ENCODE measurements at places on chromosomes 7 and 10.

- DNase-seq = no peak
These were observed 219.5 kb downstream of the CUX1 start for GRCh38 chr7:102036958-102037357.

- DNase-seq = no peak
These were observed 7.5 kb downstream of the TMEM225B start for GRCh38 chr7:99605527-99605926.

GRCh38 chr7:155700847-155701246 is 56.4 kb downstream of the RBM33 start:
- DNase-seq = no peak

DNA sequence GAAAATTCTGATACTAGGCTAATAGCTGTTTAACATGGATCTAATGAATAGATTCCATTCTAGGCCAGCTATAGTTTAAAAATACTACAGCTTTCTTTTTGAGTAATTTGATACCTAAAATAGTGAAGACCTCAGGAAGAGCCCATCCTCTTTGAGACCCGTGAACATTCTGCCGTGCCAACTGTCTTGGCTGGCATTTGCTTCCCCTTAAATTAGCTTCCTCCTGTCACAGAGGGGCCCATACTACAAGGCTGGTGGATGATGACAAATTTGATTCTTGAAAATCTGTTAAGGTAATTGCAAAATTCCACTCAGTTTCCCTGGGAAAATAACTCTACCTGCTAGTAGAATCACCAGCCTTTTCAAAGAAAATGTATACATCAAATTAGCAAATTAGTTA is 385.0 kb downstream of the DPP6 start:
- DNase-seq = no peak

DNA sequence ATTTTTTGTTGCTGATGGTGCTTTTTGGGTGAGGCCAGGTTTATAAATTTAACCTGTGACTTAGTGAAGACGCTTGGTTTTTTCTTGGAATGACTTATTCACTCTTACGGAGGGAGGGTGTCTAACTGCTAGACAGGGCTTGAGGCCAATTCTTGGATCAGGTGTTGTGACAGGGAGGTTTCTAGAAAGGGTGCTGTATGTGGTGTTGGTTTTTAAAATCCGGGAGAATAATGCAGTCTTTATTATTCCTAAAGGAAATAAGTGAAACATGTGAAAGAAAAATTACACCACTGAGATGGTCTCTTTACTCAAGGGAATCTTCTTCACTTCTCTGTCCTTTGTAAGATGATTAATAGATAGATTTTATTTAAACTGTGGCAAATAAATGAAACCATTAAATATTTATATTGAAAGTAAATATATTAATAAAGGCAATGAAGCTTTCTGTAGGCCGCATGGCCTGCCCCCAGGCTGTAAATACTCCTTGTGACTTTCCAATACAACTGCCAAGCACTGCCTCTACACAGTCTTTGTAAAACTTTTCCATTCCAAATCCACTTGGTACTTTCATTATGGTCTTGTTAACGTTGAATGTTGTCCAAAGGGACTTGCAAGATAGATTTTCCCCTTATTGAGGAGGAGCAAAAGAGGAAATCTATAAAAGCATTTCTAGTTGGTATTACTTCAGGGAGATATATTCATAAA is 323.1 kb downstream of the SUGCT start:
- no peak for DNase-seq

DNA sequence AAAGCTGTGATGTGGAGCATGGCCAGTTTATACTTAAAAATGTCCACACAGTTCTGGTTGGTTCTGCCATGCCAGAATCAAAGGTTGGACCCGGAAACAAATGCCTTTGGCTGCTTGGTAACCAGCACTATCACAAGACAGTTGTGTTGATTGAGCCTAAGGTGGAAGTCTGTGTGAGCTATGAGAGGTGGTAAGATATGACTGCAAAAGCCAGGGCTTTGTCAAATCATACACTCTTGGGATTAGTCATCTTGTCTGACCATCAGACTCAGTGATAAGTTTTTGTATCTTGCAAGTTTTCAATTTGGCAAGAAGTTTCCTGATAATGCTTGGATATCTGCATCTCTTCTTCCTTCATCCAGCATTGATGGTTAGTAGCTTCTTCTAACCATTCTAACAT is 35.5 kb downstream of the GPR141 start:
- DNase-seq = no peak

DNA sequence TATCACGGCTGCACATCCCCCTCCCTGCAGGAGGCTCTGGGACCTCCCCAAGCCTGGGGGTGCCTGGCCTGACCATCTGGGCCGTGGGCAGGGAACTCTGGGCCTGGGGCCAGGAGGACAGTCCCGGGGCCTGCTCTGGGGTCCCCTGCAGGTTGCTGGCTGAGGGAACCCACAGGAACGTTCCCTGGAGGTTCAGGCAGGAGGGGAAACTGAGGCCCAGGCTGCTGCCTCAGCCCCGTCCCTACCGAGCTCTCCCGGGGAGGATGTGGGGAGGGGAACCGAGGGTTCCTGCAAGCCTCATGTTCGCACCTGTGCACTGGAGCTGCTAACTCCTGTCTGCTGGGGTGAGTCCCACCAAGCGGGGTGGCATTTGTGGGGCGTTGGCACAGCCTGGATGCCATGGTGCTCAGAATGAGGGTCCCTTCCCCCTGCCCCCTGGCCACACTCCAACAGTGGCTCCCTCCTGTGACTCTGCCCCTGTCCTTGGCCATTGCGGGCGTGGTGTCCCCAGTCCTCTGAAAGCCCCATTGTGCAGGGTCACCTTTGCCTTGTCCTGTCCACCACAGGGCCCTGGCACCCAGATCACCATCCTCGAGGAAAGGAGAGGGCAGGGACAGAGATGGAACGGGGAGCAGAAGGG is 9.4 kb downstream of the ELFN1 start:
- DNase-seq = no peak

GRCh38 chr7:71710442-71710841 is 578.5 kb downstream of the GALNT17 start:
- no peak for DNase-seq

DNA sequence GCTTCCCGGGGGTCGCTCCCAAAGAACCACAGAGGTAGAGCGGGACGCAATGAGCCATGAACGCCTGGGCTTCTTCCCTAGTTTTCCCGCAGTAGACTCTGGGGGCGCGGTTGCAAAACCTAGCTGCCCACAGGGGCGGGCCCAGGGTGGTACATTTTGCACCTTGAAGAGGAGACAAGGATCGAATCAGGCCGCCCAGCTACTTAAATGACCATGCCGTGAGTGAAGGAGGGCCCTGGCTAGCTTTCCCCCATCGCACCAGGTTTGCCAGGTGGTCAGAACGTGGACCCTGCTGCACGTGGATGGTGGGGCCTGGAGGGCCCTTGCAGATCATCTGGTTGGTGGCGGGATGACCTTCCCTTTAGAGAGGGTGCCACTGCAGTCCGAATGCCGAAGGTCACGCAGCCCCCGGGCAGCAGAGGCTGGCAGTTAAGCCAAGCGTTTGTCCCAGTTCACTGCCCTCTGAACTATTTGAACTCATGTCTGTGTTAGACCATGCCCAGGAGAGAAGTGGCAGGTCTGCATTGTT is 604 bp upstream of the SHTN1 start:
- no peak for DNase-seq

DNA sequence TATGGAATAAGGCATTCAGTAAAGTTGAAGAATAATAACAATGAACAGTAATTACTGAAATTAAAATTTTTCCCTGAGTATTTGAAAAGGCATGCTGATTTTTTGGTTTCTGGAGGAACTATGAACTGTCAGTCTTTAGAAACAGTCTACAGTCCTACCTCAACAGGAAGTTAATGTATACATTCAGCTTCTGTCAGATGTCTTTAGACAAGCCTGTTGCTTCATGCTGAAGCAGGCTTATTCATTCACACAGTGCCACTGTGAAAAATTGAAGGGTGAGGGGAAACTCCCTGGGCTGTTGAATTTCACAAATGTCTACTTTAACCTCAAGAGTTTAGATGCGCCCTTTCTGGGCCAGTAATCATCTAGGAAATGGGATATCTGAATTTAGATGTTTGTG is 3.5 kb downstream of the NRF1 start:
- no peak for DNase-seq

- DNase-seq = no peak
These were observed 3.9 kb upstream of the CFAP46 start for GRCh38 chr10:132946311-132946710.

DNA sequence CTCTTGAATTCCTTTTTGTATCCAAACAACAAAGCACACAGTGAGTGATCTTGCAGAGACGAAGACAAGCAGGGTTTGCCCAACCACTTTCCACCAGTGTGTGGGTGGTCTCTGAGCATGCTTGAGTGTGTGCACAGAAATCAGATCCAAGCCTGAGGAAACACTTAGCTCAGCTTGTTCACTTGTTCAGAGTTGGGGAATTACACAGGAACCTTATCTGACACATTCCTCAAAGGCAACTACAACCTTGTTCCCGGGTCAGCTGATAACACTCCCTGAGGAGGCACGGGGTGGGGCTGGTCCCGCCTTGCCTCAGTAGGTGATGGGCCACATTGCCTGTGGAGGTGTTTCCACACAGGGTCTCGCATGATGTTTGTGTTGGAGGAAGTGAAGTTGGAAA is 216.9 kb downstream of the DYNC1I1 start:
- no peak for DNase-seq

GRCh38 chr10:17387861-17388503 is 66.4 kb downstream of the ST8SIA6 start:
- DNase-seq = no peak

DNA sequence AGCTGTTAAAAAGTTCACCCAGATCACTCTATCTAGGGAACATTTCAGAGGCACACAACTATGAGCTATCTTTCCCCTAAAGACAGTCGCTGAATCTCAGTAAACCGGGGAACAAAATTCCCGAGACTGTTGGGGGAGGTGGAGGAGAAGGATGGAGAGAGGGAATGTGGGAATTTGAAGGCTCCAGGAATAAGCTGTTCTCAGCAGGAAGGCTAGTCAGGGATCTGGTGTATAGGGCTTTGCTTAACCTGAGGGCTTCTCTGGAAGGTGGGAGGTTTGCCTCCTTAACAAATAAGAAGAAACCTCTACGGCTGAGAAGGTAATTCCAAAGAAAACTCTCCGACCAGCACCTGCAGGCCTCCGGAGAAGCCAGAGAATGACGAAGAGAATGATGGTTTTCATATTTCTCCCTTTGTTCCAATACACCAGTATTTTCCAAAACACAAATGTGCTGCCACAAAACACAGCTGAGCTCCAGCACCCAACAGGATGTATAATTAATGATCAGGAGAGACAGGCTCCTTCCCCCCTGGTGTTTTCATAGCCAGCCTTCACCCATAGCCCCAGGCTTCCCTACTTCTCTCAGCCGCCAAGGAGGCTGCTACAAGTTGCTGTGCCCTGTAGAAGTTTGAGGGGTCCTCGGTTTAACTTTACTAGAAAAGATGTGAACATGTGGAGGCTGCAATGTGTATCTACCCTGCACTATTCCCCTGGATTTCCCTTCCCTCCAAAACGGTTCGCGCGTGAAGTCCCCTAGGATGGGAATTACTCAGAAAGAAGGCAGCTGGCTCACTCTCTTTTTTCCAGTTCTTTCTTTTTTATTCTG is 2.0 kb downstream of the KCNMA1 start:
- DNase-seq = no peak

DNA sequence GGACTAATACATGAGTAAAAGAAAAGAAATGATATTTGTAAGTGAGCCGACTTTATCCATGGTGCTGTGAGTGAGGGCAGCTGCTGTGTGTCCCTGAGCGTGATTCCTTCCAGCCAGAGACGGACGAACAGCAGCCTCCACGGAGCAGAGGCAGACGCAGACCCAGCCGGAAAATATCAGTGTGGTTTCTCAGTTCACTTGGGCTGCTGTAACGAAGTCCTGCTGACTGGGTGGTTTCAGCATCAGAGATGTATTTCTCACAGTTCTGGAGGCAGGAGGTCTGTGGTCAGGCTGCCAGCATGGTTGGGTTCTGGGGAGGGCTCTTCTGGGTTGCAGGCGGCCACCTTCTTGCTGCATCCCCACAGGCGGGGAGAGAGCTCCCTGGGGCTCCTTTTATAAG is 375.6 kb downstream of the GLRX3 start:
- DNase-seq = no peak

DNA sequence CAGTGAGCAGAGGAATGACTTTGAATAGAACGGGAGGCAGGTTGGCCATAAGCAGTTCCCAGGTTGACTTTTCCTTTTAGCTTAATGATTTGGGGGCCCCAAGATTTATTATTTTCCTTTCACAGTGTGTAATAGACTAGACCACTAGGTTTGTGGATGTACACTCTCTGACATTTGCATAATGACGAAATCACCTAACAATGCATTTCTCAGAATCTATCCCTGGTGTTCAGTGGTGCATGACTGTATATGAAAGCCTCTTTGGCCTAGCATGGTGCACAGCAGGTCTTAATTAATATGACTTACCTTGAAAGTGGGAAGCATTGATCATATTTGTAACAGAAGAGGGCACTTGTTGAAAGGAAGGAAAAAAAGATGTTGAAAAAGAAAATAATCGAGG is 761.9 kb downstream of the TYW1 start:
- DNase-seq = no peak

DNA sequence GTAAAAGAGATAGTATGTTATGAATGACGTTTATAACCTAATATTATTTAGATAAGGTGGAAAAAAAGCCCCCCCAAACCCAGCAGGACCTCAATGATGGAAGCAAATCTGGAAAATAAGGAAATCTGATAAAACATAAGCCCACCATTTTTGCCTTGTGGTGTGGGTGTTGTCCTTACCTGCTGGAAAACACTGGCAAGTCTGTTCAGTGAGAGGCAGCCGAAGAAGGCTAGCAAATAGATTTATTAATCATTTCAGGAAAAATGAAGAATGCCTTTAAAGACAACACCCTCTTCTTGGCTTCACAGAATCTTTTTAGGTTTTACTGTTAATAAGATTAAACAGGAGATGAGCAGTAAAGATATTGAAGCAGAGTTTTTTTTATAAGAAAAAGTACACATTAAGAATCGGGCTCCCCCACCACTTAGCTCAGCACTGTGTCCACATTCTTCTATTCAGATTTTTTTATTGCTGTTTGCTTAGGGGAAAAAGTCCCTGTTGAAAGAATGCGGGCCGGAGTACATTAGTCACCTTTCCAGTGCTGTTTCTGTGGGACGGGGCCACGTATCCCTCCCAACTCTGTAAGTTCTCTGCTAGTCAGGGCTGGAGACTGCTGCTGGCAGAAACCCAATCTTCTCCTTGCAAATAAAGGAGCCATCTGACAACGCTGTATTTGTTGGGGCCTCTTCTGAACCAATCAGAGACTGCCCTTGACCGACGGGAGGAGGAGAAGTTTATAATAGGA is 104.1 kb downstream of the EVX1 start:
- DNase-seq = no peak

DNA sequence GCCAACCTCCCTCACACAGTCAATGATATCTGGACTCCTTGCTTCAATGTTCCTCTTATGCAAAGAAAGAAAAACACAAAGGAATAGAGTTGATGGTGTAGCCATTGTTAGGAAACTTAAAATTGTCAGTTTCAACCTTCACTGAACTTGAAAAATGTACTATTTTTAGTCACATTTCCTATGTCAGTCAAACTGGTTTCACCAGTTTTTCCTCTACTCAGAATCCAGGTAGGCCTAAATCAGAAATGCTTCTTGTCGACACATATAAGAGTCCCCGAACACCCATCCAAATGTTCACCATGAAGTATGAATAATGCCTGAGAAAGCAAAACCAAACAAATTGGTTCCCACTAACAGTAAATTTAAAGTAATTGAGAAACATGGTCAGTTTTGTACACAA is 42.4 kb upstream of the ZMYND11 start:
- no peak for DNase-seq

- no peak for DNase-seq
These were observed 13.3 kb upstream of the HILPDA start for GRCh38 chr7:128442356-128442755.

Data from stimulated activated CD8-positive, alpha-beta memory T cell treated with anti-CD3 and anti-CD28 coated beads, Interleukin-4, amount 100 ng/mL, for 1 hour (primary cell).